Osteocyte (in vitro differentiated cells): ENCODE measurements at places on chromosomes 7 and 10. TPM values are rescaled to one million over a fixed set of nuclear protein-coding genes. Genes with fewer than 3 reads are reported as not detected.
A peak's percentile ranks its signal among the peaks of the same experiment; 100 is the strongest.

- H3K27me3 ChIP-seq, result no peaks in the 10 kb centered on the region
- H3K4me1 ChIP-seq, result peaks cover 15% of the 10 kb centered on the region
- no peak for DNase-seq
- H3K27ac ChIP-seq, result peak overlapping the region; percentile 29
- H3K4me3 ChIP-seq, result no peak overlapping the region
- H3K36me3 ChIP-seq, result peaks cover 1% of the 10 kb centered on the region
Observed at GRCh38 chr7:70720191-70720873, 411.6 kb upstream of the GALNT17 start.

GRCh38 chr10:114024876-114025610, 18.6 kb upstream of the ADRB1 start:
- peak overlapping the region; percentile 89 for H3K27ac ChIP-seq
- DNase-seq, result no peak
- peaks cover 47% of the 10 kb centered on the region for H3K4me1 ChIP-seq
- no peak overlapping the region for H3K4me3 ChIP-seq

The MRLN gene
- not detected in 2 replicates for total RNA-seq

DNA sequence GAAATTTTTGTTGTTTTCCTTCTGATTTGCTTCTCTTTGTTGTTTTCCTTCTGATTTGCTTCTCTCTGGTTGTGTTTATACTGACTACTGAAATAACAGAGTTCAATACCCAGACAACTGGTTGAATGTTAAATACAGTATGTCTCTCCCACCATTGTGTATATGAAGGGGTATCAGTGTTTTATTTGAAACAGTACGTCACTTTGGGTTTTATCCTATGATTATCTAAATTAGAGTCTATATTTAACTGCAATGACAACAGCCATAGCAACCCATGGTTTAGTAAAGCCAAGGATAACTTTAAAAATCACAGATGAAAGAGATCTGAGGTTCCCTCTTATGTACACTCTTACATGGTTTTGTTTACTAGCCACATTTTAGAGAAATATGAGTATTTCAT, 141.3 kb downstream of the GNAT3 start:
- H3K36me3 ChIP-seq, result peaks cover 4% of the 10 kb centered on the region
- DNase-seq, result no peak
- peaks cover 25% of the 10 kb centered on the region for H3K4me1 ChIP-seq
- no peak overlapping the region for H3K27ac ChIP-seq

DNA sequence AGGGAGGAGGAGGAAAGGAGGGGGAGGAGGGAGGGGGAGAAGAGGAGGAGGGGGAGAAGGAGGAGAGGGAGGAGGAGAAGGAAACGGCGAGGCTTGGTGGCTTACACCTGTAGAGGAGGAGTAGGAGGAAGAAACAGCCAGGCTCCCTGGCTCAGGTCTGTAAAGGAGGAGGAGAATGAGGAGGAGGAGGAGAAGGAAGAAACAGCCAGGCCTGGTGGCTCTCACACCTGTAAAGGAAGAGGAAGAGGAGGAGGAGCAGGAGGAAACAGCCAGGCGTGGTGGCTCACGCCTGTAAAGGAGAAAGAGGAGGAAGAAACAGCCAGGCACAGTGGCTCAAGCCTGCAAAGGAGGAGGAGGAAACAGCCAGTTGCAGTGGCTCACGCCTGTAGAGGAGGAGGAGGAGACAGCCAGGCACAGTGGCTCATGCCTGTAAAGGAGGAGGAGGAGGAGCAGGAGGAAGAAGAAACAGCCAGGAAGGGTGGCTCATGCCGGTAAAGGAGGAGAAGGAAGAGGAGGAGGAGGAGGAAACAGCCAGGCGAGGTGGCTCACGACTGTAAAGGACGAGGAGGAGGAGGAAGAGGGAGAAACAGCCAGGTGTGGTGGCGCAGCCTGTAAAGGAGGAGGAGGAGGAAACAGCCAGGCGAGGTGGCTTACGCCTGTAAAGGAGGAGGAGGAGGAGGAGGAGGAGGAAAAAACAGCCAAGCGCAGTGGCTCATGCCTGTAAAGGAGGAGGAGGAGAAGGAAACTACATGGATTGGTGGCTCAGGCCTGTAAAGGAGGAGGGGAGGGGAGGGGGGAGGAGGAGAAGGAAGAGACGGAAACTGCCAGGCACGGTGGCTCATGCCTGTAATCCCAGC, 14.9 kb upstream of the CRCP start:
- H3K27me3 ChIP-seq, result no peaks in the 10 kb centered on the region
- H3K27ac ChIP-seq, result peak overlapping the region; percentile 96
- no peak for DNase-seq
- no peaks in the 10 kb centered on the region for H3K36me3 ChIP-seq
- peaks cover 9% of the 10 kb centered on the region for H3K4me1 ChIP-seq

The STEAP1B gene
- 1.3 and 1.4 TPM in 2 replicates for total RNA-seq
